ENCODE measurements at places on chromosomes 16 and 17.

DNA sequence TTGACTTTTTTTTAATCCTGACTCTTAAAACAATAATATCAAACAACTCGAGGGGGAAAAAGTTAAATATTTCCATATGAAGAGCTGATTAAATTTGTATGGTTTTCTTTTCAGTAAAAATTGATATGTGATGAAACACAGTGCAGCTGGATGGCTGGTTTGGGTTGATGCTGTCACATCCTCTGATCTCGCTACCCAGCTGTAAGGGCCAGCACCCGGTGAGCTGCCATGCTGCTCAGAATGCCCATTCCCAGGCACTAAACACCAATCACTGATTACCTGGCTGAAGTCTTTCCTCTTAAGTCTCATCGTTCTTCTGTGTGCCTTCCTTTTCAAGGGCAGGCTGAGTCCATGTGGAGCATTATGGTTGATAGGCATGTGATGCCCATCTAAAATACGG, 234.3 kb downstream of the IRX3 start:
- no peak for DNase-seq

- DNase-seq = peak; percentile 29
Observed at GRCh38 chr16:57998486-57998885, 2.0 kb downstream of the ZNF319 start.

DNA sequence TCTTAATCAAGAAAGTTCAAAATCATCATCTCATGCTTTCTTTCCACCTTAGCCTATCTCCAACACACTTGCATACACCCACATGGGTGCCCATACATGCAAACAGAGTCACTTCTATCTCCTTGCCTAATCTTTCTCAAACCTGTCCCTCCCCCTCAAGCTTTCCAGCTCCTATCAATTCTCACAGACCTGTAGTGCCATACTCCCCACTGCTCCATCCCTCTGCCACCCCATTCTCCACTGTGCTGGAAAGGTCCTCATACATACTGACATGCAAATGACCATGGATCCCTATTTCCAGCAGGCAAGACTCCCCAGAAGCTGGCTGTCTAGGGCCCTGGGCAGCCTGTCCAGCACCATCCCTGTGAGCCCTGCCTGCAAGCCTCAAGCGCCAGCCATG, 320.4 kb upstream of the CCL2 start:
- DNase-seq = no peak

- no peak for DNase-seq
Observed at GRCh38 chr17:15096511-15096910, 168.6 kb downstream of the PMP22 start.

DNA sequence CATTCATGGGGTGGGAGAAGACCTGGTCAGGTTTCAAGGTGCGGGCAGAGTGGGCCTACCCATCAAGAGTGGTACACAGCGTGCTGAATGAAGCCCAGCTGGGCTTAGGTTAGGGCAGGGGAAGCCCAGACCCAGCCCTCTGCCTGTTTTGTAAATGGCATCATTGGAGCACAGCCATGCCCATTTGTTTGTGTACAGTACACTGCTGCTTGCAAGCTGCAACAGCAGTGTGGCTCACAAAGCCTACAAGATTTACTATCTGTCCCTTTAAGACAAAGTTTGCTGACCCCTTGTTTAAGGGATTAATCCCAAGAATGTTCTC, 230.1 kb upstream of the TNRC6C start:
- DNase-seq = no peak

DNA sequence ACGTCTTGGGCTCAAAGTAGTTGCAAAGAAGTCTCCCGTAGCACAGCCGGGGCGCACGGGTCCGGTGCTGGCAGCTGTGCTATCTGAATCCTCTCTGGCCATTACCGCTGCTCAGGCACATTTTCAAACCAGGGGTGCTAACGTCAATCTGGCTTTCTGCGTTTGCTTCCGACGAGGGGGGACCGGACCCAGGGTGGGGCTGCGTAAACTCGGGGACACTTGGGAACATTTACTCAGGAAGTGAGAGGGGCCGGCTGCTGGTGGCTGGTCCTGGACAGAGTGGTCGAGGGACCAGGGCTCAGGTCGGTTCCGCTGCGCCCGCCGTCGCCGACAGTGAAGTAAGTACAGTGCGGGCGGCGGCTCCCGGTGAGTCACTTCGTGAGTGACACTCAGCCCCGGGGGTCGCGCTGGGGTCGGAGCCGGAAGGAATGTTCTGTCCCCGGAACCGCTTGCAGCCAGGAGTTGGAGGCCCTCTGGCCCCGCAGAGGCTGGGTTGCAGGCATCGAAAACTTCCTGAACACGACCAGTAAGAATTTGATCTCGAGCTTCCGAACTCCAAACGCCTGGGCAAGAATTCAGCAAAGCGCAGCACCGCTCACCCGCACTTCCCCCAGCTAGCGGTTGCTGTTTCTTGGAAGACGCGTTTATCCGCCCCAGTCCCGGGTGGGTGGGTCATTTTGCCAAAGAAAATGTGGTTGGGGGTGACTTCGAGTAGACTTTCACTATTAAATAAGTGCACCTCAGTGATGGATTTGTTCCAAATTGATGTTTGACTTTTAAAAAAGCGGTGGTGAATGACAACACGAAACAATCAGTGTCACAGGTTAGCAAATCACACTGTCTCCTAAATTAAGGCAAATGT, 1.4 kb upstream of the HS3ST3B1 start:
- DNase-seq = no peak

GRCh38 chr16:3479654-3480216, 15.6 kb downstream of the C16orf90 start:
- no peak for DNase-seq

- DNase-seq = no peak
Observed at GRCh38 chr17:32802306-32802705, 74.6 kb downstream of the MYO1D start.

DNA sequence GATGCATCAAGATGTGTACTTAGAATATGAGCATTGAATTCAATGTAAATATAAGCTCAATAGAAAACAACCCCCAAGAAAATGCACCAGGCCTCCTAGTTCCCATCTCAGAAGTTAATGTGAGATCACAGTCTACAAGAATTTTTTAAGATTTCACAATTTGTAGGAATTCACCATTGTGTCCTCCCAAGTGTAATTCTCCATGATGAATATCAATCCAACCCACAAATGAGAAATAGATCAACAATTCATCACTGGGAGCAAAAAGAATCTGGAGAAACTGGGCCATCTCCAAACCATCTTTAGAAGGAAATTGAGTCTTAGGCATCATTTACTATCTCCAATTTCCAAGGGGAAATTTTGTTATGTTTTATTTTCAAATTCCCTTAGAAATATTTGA, 310.5 kb upstream of the GOT2 start:
- no peak for DNase-seq

DNA sequence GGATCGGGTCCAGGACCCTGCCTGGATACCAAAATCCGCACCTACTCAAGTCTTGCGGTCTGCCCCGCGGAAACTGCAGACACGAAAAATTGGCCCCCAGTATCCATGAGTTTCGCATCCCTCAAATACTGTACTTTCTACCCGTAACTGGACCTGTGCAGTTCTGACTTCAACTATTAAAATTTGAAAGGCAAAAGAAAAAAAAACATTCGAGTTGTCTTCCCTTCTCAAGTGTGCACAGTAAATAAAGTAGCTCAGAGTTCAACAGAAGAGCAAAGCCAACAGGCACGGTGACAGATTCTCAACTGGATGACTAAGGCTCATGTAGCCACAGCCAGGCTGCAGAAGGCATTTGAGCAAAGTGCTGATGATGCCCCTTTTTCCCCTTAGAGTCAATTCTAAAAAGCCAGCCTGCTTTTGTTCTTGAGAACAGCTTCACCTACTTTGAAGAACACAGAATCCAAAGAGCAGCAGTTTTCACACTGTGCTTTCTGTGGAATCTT, 32.5 kb downstream of the MARF1 start:
- DNase-seq = no peak

- no peak for DNase-seq
Observed at GRCh38 chr17:17886726-17887125, 49.9 kb upstream of the SREBF1 start.

DNA sequence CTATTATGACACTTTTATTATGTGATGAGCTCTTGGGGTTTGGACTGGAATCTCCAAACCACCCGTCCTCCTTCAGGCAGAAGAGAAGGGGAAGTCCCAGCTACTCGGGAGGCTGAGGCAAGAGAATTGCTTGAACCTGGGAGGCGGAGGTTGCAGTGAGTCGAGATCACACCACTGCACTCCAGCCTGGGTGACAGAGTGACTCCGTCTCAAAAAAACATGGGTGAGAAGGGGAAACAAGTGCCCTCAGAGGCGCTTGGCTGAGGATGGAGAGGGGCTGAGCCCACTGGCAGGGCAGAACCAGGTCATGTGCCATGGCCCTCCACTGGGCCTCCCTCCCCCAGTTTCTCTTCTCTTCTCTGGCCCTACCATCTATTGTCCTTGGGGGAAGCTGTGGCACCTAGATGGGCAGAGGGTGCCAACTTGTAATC, 120.9 kb upstream of the SMURF2 start:
- no peak for DNase-seq

GRCh38 chr16:915546-915945, 55.2 kb downstream of the LMF1 start:
- no peak for DNase-seq

DNA sequence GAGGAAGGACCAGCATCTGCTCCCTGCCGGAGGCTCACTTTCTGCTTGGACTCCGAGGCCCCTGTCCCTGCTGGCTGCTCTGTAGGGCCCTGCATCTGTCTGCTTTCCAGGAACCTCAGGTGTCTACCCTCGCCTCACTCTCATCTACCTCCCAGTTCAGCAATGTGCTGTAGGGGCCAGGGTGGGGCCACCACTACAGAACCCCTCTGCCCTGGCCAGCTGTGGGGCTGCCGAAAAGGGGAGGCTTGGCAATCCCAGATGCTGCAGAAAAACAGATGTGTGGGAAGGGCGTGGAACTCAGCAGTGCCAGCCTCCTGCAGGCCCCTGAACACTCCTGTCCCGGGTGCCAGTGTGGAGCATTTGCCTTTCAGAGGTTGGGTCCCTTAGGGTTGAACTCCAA, 80.1 kb upstream of the ZNF469 start:
- no peak for DNase-seq

DNA sequence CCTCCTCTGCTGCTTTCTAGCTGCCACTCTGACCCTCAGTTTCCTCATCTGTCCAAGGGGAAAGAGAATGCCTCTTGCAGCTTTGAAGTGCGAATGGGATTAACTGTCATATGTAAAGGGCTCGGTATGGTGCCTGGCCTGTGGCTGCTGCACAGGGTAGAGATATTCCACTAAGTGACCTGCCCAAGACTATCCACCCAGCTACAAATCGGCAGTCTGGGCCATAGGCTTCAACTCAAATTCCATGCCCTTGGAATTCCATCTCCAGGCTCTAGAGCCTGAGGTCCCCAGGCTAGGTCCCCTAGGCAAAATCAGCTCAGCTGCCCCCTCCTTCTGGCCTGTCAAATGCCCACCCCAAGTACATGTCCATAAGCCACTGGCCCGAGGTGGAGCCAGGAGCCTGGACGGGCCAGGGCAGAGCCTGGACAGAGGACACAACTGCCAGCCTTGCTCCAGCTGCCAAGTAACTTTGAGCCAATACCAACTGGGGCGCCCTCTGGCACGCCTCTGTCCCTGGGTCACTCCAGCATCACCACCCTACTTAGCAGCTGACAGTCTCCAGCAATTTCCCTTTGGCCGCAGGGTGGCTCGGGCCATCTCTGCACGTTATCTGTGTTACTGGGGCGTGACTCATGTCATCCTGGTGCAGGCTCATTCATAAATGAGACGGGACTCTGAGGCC, 57.2 kb downstream of the SDK2 start:
- DNase-seq = no peak

- DNase-seq = no peak
Observed at GRCh38 chr16:20349615-20350014, 2.9 kb downstream of the UMOD start.

- no peak for DNase-seq
Observed at GRCh38 chr17:67675481-67675880, 42.3 kb upstream of the NOL11 start.

DNA sequence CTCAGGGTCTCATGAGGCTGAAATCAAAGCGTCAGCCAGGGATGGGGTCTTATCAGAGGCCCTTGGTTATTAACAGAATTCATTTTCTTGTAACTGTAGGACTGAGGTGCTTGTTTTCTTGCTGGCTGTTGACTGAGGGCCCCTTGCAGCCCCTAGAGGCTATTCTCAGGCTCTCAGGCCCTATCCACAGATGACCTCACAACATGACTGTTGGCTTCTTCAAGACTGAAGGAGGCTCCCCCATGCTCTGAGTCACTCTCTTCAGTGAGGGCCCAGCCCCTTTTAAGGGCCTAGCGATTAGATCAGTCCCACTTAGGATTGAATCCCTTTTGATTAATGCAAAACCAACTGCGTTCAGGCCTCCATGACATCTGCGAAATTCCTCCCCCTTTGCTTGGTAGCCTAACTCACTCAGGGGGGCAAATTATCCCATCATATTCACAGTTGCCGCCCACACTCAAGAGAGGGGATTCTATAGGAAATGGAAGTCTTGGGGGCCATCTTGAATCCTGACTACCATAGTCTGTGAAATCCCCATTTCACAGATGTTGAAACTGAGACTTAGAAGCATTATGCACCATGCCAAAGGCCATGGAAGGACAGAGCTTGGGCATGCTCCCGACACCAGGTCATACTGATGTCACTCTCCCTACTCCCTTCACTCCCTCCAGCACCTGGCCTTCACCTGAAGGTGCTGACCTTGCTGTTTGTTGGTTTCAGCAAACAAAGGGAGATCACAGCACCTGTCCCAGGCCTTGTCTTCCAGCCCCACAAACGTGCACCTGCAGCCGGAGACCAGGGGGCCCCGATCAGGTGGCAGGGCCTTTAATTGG, 592.3 kb downstream of the MAF start:
- DNase-seq = no peak

GRCh38 chr17:55295411-55296170, 30.8 kb downstream of the HLF start:
- DNase-seq = no peak

DNA sequence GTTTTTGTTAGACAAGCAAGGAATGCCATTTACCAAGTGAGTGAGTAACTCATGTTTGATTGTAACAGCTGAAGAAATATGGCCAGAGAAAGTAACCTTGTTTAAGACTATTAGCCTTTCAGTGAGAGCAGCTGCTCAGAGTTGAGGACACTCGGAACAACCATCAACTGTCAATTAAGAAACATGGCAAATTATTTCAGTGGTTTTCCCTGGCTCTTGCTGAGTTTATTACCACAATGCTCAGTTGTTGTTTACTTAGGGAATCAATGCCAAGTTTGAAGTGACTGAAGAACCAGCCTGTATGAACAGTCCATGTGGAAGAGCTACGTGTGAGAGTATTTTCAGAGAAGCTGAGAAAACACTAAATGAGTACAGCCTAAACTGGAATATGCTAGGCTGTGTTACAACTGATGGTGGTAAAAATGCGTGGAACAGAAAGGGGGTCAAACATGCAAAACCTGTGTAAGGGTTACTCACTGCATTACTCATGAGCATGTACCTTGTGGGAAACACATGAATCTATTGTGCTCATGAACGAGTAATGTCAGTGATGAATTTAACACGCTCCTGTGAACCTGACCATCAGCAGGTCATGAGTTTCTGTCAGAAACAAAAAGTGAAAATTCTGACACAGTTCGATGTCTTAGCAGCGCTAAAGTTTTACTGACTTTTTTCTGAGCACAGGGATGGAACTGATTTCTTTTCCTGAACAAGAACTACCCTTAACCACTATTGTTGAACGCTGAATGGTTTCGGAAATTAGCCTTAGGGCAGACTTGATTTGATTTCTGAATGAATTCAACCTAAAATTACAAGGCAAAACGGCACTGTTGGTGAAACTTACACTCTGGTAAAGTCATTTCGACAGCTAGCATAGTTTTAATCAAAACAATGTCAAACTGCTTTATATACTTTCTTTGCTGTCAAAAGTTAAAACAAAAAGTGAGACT, 33.5 kb downstream of the GNA13 start:
- no peak for DNase-seq

GRCh38 chr17:8375738-8376259, 705 bp downstream of the KRABD2 start:
- no peak for DNase-seq

GRCh38 chr17:17106756-17107155, 64.5 kb downstream of the MPRIP start:
- DNase-seq = no peak
